ENCODE measurements at places on chromosomes 12 and 14. TPM values are rescaled to one million over a fixed set of nuclear protein-coding genes. Genes with fewer than 3 reads are reported as not detected.

The SDSL gene
- 7.5 TPM for total RNA-seq

The PIANP gene
- 0.46 TPM for total RNA-seq

The MYF5 gene
- total RNA-seq: not detected

The TTC9 gene
- 0.47 TPM for total RNA-seq

The CPNE8 gene
- 44.2 TPM for total RNA-seq

The SSTR1 gene
- total RNA-seq: 0.19 TPM

Data from gastroesophageal sphincter (tissue), 4 donors.